HFFc6 (cell line): ENCODE measurements at places on chromosomes 1 and 21. TPM values are rescaled to one million over a fixed set of nuclear protein-coding genes. Genes with fewer than 3 reads are reported as not detected.

GRCh38 chr1:36572142-36572715 is 89.5 kb upstream of the CSF3R start:
- no peak for DNase-seq

- DNase-seq: no peak
Measured at GRCh38 chr1:18112611-18113010, 5.0 kb downstream of the IGSF21 start.

Gene ADAMTS4
- total RNA-seq: 3.1 to 6.6 TPM (median 3.5 TPM) in 3 replicates

Gene SYDE2
- 9.2 to 12.3 TPM (median 10.0 TPM) in 3 replicates for total RNA-seq

- DNase-seq: no peak
Measured at GRCh38 chr1:59075021-59075420, 221.9 kb upstream of the FGGY start.

DNA sequence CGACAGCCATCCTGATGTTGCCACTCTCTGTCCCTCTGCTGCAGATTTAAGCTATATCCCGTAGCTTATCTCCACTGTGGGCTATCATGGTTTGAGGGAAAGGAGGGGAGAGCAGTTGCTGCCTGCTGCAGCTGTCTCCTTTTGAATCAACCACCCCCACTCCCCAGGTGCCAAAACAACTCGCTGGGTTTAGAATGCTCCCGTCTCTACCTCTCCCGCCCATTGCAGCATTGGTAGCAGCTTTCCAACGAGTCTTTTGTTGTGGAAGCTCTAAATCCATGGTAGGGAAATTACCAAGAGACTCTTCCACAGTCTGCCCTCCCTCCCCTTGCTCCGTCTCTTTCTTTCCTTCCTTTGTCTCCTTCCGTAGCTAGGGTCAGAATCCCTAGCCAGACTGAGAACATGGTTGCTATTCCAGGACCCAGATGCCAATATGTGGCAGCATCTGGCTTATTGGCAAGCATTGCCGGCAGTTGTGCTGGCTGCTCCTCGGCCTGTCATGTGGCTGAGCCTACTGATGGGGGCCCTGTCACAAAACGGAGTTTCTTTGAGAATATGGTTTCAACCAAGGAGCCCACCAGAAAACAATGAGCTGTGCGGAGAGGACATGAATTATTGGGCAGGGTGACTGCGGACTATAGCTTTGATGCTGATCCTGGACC is 230.7 kb downstream of the RPS6KC1 start:
- DNase-seq: no peak

Gene PRPF38A
- total RNA-seq: 26.3 and 31.2 TPM in 2 replicates

Gene FCRL1
- not detected in 2 replicates for total RNA-seq

- no peak for DNase-seq
Measured at GRCh38 chr1:23592209-23592892, 33.0 kb upstream of the ID3 start.

- no peak for DNase-seq
Measured at GRCh38 chr1:21894034-21894881, 42.9 kb downstream of the HSPG2 start.
